NCI-H2081 (cell line): ENCODE measurements at places on chromosomes 4 and X.

GRCh38 chr4:71648923-71649322 lies 135.0 kb downstream of the GC start:
- no peak for DNase-seq

GRCh38 chrX:118990512-118991227 lies 16.3 kb downstream of the LONRF3 start:
- DNase-seq: no peak

DNA sequence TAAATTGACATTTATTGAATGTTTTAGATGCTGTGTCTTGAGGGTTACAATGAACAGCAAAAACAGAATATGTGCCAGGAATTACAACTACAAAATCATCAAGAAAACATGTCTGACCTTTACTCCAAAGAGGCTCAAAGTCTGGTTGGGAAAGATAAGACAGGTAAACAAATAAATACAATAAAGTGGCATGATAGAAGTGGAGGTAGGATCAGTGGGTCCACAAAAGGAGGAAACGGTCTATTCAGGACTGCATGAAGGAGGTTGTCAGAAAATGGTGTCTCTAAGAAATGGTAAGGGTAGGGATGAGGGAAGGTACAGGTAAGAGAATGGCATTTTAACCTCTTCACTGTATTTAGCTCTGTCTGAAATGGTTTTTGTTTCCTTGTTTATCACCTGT lies 3.8 kb downstream of the ARHGEF38 start:
- DNase-seq: no peak

GRCh38 chrX:40202456-40202855 lies 104.7 kb upstream of the BCOR start:
- no peak for DNase-seq

DNA sequence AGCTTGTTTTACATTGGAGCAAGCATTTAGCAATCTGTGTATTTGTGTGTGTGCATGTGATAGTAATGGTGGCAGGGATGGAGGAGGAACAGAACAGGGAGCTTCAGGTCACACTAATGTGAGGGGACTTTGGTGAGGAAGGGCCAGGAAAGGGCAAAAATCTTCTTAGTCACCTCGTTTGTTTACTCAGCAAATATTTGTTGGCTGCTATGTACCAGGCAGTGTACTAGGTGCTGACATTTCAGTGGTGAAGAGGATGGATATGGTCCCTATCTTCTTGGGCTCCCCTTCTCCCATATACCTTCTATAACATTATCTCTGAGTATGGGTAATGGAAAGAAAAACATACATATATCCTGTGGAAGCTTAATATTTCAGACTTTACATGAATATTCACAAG lies 48.5 kb upstream of the HDAC8 start:
- no peak for DNase-seq

GRCh38 chrX:134236626-134237614 lies at the start of gene CCDC160:
Gene CCDC160 (plus strand): TSS chrX:134237182. CDS start chrX:134244801, 7,619 bp downstream.
- no peak for DNase-seq

DNA sequence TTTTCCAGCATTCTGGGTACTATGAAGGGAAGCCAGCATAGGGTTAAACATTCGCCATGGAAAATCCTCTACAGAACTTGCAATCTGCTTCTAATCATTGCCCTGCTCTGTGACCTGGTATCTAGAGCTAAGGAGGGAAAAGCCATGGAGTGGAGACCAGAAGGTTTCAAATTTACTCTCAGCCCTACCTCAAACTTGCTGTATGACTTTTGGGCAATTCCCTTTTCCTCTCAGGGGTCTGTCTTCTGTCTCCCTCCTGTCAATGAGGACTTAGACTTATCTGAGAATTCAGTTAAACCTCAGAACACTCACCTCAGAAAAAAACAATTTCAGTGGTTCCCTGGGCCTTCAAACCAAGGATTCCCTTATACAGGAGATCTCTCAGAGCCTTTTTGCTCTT lies 29.1 kb downstream of the ARHGEF9 start:
- no peak for DNase-seq

DNA sequence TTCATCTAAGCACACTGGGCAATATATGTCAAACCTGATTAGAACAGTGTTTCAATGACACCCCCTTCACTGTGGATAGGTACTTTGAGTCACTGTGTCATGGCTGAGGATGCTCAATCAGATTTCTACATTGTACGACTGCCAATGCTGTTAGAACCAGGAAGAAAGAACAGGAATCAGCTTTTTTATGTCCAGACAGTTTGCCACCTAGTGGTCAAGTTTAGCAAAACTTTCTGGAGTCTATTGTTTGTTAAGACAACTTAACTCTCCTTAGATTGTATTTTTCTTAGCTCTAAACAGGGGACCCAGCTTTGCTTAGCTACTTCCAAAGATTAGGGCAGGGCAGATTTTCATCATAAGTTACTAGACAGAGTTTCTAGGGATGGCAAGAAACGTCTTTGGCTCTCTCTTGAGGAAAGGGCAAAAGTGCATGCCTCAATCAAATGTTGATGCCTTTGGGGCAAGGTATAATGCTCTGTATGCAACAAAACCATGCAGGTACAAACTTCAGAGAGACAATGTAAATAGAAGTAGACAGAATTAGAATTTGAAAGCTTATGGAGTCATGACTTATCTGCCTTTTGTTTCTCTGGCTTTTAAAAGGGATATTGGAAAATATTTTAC lies 40.5 kb upstream of the BMP3 start:
- DNase-seq: peak; percentile 41

GRCh38 chrX:55801811-55802210 lies 84.3 kb downstream of the RRAGB start:
- DNase-seq: no peak

DNA sequence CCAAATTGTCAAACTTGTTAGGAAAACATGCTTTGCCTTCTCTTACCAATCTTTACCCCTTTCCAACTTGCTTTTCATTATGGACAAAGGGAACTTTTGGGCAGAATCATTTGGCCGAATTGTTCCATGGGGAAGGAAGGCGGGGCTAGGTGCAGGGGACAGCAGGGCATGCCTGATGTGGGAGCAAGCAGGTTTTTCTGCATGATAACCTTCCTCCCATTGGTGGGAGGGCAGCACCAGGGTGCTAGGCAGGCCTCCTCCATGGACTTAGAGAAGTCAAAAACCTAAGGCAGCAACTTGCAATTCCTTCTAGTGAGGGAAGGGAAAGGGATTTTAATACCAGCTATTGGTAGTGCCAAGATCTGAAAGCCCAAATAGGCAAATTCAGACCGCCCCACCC lies 260.5 kb downstream of the MAPK10 start:
- no peak for DNase-seq

DNA sequence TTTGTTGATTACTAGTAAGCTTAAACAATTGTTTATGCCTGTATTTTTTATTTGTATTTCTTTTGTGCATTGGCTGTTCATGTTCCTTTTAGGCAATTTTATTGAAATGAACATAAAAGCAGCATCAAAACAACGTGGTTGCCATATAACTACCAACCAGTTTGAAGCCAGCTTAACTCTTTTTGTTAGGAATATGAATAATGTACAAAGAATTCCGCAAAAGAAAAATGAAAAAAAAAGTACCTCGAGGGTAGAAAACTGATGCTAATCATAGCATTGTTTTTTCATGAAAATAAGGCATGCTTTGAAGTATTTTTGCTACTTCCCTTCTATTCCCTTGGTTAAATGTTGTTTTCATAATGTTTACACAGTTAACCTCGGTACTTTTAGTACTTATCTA lies 1024.0 kb upstream of the SLIT2 start:
- DNase-seq: no peak

GRCh38 chr4:22129454-22130029 lies 181.0 kb upstream of the KCNIP4 start:
- no peak for DNase-seq

- DNase-seq: peak; percentile 1
Observed at GRCh38 chr4:108762559-108763225, at the start of gene ETNPPL. Gene ETNPPL (minus strand): TSS chr4:108763053. CDS start chr4:108762898, 155 bp downstream.

DNA sequence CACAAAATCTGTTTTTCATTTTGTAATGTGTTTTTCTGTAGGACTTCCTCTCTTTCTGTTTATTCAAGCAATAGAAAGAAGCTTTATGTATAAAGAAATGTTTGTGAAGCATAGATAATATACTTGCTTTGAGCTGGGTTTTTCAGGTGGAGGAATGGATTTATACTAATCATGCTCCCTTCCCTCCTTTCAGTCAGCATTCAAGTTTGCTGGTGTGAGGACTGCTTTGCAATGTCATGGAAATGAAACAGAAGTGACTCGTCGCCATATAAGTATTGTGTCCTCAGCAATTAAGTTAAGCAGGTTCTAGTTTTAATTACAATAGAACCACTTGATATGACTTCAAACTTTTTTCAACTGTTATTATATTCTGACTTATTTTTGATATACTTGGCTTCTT lies 1447.1 kb downstream of the PCDH19 start:
- no peak for DNase-seq

GRCh38 chr4:113773756-113774155 lies 12.2 kb upstream of the CAMK2D start:
- no peak for DNase-seq

DNA sequence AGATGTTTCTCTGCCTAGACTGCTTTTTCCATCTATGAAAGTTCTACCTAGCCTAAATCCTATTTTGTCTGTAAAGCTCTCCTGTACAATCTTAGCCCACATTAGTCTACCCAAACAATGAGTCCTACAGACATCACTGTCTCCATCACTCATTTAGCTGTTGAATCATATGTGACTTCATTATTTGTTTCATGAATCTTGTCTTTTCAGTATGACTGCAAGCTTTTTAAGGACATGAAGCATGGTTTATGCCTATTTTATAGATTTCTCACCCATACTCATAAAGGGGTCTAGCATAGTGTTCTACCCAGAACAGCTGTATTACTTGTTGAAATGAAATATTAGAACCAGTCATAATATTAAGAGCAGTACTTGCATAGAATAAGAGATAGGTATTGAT lies 13.0 kb downstream of the AMMECR1 start:
- DNase-seq: no peak

GRCh38 chr4:99790796-99791617 lies 25.6 kb upstream of the DAPP1 start:
- DNase-seq: peak; percentile 27

DNA sequence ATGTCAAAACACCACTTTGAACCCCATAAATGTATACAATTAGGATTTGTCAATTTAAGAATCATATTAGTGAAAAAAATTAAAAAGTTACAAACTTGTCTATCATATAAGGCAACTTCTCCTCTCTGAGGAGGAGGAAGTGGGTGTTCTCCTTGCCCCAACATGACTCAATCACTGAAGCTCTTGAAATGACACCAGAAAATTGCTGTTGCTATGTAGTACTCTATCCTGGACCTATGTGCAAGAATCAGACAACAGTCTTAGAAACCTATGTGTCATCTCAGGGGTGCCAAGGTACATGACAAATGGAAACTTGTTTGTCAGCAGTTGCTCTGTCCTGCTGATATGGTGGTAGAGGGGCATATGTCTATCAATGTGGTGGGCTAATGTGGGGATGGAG lies 47.7 kb downstream of the HMGB3 start:
- DNase-seq: no peak

DNA sequence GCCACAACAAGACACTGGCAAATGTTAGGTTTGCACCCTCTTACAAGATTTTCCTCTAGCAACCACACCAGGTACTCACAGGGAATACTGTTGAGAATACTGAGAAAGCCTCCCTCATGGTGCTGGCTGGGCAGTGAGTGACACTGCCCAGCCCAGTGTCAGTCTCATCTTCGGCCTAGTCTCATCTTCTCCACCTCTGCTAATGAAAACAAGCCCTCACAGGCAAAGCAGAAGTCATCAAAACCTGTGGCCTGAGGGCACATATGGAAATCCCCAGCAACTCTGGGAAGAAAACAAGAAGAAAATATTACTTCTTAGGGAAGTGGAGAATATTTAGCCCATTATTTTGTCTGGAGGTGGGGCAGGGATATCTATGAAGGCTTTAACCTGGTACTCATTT lies 7.9 kb upstream of the ADAM29 start:
- no peak for DNase-seq

DNA sequence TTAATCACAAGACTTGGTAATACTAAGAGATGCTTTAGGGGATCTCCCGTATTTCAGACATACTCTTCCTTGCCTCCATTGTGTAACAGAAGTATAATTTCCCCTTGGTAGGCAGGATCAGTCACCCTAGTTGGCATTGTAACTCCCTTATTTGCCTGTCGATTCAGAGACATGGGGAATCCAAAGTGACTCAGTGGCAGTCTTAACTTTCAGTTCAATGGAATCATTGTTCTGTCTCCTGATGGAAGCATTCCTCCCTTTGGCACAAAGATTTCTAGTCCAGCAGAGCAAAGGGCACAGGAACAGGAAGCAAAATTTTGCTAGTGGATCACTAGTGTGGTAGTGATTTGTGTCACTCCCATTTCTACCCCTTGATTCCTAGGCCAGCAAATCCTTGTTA lies 80.4 kb downstream of the DCUN1D4 start:
- no peak for DNase-seq

DNA sequence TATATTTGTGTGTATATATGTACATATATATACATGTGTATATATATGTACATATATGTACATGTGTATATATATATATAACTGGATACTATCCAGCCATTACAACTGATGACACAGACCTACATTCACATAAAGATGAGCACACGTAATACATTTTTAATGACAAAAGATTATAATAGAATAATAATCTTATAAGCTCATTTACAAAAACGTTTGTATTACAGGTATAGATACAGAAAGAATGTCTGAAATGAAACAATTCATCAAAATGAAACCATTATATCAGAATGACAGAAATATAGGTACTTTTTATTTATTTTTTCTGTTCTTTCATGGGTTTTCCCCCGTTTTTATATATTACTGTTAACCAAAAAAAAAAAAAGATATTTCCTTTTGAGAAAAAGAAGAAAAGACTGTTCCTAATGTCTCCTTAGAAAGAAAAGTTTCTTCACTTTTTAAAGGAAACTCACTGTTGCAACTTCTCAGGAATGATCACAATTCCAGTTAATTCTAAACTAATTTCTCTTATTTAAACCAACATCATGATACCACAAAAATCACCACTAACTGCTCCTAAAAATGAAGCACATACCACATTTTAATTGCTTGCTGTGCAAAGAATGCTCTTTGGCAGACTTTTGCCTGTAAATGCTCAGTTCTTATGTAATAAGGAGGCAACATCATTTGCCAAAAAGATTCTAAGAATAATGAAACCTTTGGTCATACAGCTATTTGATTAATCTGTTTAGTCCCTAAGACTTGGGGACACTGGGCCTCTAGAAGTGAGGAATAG lies 18.9 kb downstream of the LEF1 start:
- DNase-seq: no peak

DNA sequence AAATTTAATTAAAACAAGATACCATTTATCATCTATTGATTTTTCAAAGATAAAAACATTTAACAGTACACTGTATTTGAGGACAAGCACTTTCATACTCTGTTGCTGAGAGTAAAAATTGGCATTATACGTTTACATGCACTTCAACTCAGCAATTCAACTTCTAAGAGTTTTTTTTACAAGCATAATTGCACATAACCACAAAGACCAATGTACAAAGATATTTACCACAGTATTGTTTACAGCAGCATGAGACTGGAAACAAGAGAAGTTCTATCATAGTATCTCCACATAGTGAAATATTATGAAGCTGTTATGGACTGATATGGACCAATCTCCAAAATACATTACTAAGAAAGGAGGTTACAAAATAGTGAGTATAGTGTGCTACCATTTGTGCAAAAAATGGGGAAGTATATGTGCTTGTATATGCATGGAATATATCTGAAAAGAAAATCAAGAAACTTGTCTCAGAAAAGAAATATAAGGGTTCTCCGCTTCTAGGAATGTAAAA lies 10.9 kb downstream of the GAB3 start:
- DNase-seq: no peak
